ENCODE measurements at places on chromosomes 6 and 20.
A peak's percentile ranks its signal among the peaks of the same experiment; 100 is the strongest.

DNA sequence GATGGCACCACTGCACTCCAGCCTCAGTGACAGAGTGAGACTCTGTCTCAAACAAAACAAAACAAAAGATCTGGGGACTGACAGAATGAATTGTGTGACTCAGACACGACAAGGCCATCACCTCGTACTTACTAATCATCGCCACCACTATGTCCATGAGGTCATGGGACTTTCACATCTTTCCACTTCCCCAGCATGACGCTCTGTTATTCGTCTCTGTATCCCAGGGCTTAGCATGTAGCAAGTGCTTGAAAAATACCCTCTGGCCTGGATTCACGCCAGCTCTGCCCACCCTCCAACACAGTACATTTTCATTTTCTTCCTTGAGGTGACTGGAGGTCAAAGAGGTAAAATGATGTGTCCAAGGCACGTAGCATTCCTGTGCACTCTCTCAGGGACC, 27.8 kb downstream of the FGD2 start:
- no peak for DNase-seq

GRCh38 chr6:106890447-106890846, 84.1 kb downstream of the CD24 start:
- no peak for DNase-seq

- no peak for DNase-seq
These were observed 33.4 kb upstream of the SRPK1 start for GRCh38 chr6:35954333-35954732.

DNA sequence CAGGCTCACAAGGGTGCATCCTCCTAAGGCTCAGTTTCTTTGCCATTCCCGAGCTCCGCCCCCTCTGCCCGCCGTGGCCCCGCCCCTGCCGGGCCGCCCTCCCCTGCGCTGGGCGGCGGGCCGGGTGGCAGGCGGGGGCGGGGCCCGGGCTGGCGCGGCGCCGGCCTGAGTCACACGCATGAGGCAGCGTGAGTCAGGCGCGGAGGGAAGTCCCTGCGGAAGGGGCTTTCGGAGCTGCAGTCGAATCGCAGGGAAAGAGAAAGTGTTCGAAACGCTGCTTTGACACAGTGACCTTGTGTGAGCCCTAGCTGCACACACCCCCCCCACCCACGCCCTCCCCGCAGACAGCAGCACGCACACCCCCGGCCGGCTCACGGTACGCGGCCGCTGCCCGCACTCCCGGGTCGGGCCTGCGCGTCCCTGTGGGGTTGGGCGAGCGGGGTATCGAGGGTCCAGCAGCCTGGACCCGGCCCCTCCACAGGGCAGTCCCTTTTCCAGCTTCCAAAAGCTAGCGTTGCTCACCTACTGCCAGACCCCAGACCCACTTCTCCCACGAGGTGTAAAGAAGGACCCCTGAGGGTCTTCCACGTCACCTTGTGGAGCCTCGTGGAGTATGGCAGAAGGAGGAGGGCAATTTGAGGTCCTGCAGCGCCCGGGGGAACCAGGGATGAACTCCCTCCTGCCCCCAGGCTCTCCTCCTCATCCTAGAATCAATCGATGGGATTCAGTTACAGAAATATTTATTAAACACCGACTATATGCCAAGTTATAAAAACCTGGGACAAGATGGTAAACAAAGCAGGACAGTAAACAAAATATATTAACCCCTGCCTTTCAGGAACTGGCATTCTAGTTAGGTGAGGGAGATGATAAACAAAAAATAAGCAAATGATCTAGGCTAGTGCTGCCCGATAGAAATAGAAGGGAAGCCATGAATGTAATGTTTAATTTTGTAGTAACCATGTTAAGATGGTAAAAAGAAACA, 12.4 kb upstream of the HMGA1 start:
- peak; percentile 40 for DNase-seq
